ENCODE measurements at places on chromosomes 3 and 15. TPM values are rescaled to one million over a fixed set of nuclear protein-coding genes. Genes with fewer than 3 reads are reported as not detected.

GRK7 gene
- 0.06 TPM for polyA plus RNA-seq

AQR gene
- polyA plus RNA-seq: 42.3 TPM

SRGAP3 gene
- polyA plus RNA-seq: 24.0 TPM

PRR23A gene
- not detected for polyA plus RNA-seq

ENTPD3 gene
- 8.0 TPM for polyA plus RNA-seq

CCDC191 gene
- 21.7 TPM for polyA plus RNA-seq

TEX55 gene
- not detected for polyA plus RNA-seq

KIF7 gene
- polyA plus RNA-seq: 11.1 TPM

GRCh38 chr3:125075738-125076137, 19.9 kb upstream of the HEG1 start:
- DNase-seq: no peak

- no peak for DNase-seq
These were observed 1.1 kb downstream of the TP63 start for GRCh38 chr3:189632242-189632641.

DNA sequence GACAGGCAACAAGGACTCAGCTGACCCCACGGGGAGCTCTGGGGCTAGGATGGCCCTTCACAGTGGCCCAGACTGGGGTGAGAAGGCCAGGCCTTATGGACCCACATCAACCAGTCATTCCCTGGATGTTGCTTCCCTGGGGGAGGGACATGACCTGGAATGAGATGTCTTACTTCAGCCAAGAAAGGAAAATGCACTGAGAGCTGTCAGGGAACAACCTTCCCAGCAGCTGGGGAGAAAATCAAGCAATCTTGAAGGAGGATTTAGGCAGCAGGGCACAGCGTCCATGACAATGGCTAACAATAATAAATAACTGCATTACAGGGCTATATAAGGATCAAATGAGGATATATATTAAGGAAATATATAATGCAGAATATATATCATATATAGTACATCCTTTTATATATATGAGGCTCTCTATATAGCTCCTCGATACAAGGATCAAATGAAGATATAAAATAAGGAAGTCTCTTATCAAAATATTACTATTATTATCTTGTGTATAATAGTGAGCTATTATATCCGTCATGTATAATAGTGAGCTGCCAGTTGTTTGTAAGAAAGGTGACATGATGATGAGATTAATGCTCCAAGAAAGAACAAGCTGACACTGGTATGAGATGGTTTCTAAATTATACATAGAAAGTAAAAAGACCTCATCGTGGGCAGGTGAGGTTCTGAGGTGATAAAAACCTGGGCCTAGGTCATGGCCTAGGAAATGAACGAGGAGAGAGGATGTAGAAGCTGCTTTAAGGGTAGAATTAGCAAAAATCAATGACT, 117.8 kb upstream of the LIPC start:
- DNase-seq: no peak

- no peak for DNase-seq
These were observed 6.3 kb downstream of the EOMES start for GRCh38 chr3:27715863-27716262.

- DNase-seq: no peak
These were observed 671.2 kb downstream of the SI start for GRCh38 chr3:164407111-164407510.

- peak; percentile 54 for DNase-seq
These were observed 249.9 kb downstream of the ROBO1 start for GRCh38 chr3:79517766-79518413.

DNA sequence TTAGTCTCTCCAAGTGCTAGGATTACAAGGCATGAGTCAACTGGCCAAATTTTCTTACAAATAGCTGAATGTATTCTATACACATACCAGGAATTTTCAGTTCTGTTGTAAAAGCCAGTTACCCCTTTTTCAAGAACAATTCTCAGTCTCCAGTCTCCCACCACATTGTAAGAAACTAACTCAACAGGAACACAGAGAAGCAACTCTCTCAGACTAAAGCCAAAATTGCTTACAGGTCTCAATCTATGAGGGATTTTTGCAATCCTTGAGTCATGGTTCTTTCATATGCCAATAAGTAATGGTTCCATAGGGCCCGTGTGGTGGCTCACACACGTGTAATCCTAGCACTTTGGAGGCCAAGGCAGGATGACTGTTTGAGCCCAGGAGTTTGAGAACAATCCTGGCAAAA, 8.5 kb downstream of the IP6K2 start:
- no peak for DNase-seq

DNA sequence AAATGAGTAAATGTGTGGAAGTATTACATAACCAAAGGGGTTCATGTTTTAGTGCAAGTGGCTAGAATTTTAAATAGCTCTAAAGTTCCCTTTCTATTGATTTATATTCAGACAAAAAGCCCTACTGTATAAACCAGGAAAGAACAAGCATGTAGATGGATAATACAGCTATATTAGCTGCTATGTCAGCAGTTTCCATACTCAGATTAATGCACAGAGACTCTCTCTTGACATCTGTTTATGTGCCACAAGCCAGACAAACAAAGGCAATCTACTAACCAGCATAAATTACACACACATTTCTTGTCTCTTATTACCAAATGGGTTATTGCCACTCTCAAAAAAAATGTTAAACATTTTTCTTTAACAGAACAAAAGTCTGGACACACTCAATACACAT, 760.1 kb upstream of the NECTIN3 start:
- DNase-seq: no peak

DNA sequence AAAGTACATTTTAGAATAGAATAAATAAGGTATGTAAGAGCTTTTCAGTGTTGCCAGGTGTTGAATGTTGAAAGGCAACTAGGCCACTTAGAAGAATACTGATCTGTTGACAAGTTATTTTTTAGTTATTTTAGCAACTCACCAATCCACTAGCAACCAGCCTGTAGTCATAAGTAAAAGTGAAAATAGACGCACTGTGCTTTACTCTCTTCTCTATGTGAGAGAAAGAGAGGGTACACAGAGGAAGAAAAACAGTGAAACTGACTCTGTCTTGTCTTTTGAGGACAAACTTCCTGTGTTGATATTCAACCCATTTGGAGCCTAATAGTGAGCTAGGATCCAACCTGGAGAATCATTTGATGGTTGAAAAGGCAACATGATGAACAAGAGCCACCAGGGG, 327.1 kb upstream of the GOLIM4 start:
- DNase-seq: no peak

GRCh38 chr15:72203507-72203837, 5.9 kb upstream of the GRAMD2A start:
- DNase-seq: no peak

GRCh38 chr3:154131830-154132229, 10.6 kb downstream of the ARHGEF26 start:
- peak; percentile 46 for DNase-seq

DNA sequence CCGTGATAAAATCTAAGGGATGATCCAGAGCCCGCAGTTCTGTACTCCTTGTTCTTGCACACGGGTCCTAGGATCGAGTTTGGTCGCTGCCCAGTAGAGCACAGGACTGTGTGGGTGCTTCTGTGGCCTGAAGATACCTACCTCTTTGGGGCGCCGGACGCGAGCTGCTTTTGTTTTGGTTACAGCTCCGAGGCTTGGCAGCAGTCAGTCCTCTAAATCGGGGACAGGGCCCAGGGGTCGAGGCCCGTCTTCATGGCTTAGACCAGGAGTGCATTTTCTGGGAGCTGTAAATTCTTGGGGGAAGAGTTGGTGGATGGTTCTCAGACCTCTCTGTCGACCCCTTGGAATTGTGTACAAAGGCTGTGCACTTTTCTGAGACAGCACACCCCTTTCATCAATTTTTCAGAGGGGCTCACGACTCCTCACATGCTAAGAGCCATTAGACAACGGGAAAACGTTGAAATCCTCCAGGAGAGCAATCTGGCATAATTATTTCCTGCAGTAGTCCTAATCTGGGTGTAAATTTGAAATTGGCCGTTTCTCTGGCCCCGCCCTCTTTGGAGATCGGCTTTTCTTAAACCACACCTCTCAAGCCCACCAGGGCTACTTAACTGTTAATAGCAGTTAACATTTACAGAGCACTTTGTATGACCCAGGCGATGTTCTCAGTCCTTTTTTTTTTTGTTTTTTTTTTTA, 928 bp downstream of the CEP97 start:
- peak; percentile 18 for DNase-seq

DNA sequence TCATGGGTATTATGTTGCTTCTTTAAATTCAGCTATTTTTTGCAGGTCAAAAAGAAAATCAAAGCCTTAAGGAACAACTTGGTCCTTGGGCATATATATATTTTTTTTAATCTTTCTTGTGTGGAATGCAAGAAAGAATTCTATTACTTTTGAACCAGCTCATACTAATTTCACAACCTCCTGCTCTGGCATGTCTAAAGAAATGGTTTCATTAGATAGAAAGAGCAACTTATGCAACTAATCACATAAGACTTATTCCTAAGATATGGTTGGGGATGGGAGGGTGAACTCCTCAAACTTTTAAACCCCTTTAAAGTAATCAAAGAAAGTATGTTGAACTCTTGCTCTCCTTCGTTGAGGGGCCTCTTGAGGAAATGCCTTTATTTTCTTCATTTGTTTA, 114.9 kb downstream of the GMNC start:
- no peak for DNase-seq

- no peak for DNase-seq
These were observed 53.1 kb downstream of the TM2D3 start for GRCh38 chr15:101599091-101599490.

DNA sequence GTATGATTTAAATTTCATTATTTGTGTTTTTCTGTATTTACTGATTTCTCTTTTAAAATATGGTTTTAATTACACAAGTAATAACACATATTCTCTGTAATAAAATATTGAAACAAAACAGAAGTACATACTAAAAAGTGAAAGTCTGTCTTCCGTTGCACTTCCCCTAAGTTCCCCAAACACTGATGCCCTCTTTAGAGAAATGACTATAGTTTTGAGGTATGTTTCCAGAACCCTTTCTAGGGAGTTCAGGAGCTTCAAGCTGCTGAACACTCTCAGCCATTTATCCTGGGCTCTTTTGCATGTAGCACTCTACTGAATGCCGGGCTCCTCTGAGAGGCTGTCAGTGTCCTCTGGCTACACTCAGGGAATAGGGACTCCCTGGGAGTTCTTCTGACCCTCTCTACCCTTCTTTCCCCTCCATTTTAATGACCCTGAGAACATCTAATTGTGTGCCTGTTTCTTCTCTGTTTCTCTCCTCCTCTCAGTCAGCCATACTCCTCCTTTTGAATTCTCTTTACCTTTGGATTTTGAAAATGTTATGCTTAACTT, 60.4 kb upstream of the KCNAB1 start:
- DNase-seq: no peak

DNA sequence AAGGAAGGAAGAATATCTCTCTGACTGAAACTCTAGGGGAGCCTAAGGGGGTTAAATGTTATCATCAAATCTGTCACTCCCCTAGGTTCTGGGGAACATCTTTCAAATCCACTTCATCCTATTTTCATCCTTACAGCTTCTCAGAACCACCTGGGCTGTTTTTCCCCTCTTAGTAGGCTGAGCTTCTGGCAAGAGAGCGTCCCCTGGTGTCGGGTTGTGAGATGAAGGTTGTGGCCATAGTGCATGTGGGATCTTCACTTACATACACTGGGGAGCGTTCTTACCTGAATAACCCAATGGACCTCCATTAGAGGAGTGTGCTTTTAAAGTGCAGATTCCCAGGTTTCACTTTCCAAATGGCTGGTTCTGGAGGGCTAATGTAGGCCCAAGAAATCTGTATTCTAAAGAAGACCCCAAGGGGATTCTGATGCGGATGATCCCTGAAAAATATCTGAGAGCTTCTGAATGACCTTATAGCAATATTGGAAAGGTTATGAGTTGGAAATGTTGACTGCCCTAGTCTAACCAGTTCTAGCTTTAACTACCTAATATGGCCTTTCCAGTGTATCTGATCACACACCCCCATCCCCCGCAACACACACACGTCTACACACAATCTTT, 663.7 kb downstream of the AGBL1 start:
- DNase-seq: no peak

DNA sequence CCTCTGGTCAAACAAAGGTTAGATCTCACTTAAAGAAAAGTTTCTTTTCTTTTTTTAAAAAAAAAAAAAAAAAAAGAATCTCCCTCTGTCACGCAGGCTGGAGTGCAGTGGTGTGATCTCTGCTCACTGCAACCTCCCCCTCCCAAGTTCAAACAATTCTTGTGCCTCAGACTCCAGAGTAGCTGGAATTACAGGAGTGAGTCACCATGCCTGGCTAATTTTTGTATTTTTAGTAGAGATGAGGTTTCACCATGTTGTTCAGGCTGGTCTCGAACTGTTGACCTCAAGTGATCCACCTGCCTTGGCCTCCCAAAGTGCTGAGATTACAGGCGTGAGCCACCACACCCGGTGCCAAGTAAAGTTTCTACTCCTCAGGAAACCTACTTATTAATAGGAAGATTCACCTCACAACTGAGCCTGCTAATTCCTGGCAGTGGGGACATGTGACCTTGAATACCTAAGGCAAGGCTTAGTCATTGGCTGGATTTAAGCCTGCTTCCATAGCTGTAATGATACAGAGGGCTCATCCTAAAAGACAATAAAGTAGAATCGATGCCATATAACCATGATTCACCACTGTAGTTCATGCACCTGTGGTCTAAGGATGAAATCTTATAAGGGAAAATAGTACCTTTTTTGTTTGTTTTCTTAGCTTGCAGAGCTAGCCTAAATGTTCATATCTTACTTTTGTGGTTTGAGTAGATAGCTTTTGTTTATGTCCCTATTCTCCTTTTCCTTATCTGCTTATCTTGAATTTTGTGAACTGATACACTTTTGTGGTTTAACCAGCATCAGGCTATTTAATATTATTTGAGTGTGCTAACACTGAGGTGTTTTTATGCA, 24.8 kb upstream of the RBMS3 start:
- DNase-seq: no peak

DNA sequence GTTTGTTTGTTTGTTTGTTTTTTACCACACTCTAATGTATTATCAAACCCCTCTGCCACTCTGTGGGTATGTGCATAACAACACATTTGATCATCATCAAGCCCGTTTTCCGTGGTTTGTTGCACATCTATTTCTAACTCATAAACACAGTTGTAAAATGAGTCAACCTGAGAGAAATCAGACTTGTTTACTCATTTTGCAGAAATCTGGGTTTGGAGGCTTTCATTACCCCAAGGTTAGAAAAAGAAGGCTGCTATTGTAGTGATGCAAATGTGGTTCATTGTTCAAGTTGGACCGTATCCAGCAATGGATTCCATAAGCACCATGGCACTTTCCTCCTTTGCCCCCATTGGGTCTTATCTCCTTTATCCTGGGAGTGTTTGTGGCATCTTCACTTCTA, 353.2 kb upstream of the SOX2 start:
- no peak for DNase-seq

GRCh38 chr15:63672369-63672768, 75.2 kb downstream of the FBXL22 start:
- no peak for DNase-seq

- DNase-seq: no peak
These were observed 193.6 kb downstream of the TP63 start for GRCh38 chr3:189824629-189825312.

DNA sequence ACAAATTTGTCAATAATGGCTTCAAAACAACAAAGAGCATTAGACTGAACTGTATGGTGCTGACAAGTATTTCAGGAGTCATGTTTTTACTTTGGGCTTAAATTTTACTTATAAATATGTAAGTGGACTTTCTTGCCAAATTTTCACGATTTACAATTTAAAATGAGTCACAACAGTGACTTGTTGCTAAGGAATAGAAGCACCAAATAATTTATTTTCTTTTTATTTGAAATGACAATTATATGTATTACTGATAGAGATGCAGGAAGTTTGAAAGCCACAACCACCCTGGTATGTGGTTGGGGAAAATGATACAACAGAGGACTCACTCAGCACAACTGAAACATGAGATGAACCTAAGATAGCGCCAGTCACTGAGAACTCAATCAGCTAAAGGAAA, 90.3 kb downstream of the FMN1 start:
- DNase-seq: no peak

All from left lung (tissue), 14 donors.